Iris pigment epithelial cell (primary cell): ENCODE measurements at places on chromosomes 16 and 17.
A peak's percentile ranks its signal among the peaks of the same experiment; 100 is the strongest.

DNA sequence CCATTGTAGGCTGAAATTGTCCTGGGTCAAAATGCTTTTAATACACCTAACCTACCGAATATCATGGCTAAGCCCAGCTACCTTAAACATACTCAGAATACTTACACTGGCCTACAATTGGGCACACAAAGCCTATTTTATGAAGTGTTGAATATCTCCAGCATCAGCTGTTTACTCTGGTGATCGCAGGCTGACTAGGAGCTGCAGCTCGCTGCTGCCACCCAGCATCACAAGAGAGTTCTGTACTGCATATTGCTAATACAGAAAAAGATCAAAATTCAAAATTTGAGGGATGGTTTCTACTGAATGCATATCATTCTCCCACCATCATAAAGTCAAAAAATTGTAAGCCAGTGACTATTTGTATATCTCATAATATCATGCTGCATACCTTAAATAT is 55.3 kb downstream of the ULK2 start:
- DNase-seq: peak; percentile 35

DNA sequence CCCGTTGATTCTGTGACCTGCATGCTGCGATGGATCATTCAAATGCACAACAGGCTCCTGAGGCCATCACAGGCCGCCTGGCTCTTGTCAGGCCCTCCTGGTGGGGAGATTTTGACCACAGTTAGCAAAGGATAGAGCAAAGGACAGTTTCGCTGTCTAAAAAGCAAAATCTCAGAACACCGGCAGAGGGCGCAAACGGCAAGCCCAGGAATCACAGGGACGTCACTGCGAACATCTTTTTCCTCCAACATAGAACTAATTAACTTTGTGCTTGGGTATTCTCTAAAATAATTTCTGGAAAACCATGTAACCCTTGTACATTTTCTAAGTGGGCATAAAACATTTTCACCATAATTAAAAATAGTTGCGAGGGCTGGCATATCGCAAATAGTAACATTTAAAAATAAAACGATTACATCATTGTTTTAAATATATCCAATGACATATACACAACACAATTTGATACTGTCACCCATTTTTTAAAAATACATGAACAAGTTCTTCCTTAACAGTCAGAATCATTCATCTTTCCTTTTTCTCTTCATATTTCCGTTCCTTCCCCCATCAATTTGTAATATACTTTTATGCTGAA is 19.7 kb upstream of the SLC47A1 start:
- DNase-seq: peak; percentile 58

- DNase-seq: peak; percentile 85
Observed at GRCh38 chr17:37373530-37374159, 2.1 kb upstream of the C17orf78 start.

DNA sequence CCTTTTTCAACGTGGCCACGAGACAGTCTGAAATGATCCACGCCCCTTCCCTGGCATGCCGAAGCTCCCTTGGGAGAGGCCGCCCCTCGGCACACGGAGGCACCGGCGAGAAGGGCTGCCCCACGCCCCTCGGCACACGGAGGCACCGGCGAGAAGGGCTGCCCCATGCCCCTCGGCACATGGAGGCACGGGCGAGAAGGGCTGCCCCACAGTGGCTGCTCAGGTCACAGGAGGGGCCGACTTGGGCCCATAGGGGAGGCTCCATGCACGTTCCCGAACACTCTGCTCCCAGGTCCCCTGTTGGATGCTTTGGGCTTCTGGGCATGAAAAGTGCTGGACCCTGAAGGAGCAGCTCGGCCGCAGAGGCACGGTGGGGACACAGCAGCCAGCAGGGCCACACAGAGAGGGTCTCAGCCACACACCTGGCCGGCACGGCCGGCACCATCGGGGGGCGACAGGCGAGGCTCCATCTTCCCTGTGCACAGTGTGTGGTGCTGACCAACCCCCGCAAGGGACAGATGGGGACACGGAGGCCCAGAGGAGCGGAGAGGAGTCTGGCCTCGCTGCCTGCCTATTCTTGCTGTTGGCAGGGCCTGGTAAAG is 42.8 kb downstream of the CBFA2T3 start:
- DNase-seq: no peak

- no peak for DNase-seq
Observed at GRCh38 chr16:76970745-76971099, 220.3 kb upstream of the MON1B start.

- DNase-seq: no peak
Observed at GRCh38 chr16:754656-755055, 5.9 kb upstream of the MSLN start.

DNA sequence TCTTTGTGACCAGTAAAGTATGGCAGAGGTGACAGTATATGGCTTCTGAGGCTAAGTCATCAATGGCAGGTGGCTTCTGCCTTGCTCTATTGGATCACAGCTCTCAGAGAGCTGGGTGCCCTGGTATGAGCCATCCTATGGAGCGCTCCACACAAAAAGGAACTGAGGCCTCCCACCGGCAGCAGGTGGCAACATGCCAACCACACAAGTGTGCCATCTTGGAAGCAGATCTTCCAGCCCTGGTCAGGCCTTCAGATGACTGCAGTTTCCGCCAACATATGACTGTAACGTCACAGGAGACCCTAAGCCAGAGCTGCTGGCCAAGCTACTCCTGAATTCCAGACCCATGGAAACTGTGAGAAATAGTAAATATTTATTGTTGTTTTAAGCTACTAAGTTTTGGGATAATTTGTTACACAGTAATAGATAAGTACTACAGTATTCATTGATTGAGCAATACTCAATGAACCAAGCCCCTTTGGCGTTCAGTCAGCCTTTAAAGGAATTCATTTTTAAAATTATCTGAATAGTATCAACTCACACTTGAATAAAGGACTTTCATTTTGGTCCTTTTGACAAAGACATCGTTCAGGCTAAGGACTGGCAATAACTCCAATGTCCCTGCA is 69.4 kb upstream of the LHX1 start:
- no peak for DNase-seq

DNA sequence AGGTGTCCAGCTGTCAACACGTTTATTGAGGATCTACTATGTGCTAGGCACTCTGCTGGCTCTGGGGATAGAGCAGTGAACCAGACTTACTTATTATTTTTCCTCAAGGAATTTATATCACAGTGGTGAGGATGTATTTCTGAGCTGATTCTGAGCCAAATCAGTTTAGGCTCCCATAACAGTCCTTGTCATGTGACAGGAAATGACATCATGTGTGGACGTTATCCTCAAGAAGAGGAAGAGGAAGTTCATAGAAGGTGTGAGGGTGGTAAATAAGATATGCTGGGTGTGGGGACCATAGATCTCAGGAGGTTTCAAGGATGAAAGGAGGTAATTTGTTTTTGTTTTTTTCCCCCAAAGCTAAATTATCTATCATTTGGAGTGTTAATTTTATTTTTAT is 873.5 kb upstream of the EEF2KMT start:
- no peak for DNase-seq

DNA sequence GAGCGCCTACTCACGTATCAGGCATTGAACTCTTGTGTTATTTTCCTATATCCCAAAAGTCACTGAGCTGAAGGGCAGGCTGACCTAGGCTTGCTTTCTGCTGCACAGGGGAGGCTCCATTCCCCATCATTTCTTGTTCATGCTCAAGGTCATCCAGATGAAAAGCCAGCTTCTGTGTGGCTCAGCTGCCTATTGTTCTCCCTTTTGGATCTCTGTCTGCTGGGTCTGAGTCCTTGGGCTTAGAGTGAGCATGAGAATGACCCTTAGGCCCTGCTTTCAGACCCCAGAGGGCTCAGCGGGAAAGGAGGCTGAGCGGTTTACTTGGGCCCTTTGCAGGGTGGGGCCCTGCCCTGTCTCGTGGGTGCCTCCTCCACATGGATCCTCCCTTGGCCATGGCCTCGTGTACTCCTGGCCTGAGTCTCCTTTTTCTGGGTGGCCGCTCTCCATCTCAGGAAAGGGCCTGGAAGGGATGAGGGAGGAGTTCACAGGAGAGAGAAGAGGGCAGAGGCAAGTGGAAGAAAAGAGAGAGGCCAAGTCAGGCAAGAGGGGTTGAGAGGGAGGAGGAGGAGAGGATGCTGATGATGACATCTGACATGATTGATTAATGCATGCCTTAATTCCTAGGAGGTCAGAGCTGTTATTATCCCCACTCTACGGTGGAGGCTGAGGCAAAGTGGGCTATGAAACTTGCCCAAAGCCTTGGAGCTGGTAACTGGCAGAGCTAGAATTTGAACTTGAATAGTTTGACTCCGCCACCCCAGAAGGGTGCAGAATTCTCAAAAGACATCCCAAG is 19.8 kb upstream of the MAP3K14 start:
- no peak for DNase-seq

DNA sequence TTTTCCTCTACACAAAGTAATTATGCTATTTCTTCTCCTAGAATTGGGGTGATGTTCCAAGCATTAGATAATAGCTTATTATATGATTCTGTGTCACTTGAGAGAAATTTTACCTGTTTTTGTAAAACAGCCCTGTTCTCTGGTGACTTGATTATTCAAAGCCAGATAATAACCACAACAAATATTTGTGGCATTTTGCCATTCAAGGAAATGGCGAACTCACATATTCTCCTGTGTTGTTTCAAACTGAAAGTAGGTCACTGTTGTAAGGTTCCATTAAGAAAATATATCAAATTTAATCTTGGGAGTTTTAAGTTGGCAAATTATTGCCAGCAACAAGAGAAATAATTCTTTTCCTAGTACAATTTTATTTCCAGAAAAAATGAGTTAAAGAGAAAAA is 124.8 kb downstream of the STXBP4 start:
- DNase-seq: peak; percentile 56
